Kasumi-1 (cell line): ENCODE measurements at places on chromosomes 3 and 15.

DNA sequence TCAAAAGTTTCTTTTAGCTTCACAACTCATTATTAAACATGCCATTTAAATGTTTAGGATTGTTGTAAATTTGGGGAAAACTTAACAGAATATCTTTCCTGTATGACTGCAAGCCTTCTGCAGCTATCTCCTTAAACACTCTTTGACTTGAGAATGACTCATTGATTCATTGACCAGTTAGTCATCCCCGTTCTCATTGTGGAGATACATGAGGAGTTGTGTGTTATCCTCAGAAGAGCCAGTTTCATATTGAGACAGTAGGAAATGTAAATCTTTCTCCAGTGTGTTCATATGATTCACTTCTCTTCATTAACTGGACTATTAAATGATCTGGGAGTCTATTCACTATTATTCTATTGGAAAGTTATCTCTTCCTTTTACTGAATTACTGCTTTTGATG lies 83.0 kb downstream of the CRYGS start:
- no peak for DNase-seq

- no peak for DNase-seq
Measured at GRCh38 chr3:120552184-120553172, 43.7 kb upstream of the NDUFB4 start.

DNA sequence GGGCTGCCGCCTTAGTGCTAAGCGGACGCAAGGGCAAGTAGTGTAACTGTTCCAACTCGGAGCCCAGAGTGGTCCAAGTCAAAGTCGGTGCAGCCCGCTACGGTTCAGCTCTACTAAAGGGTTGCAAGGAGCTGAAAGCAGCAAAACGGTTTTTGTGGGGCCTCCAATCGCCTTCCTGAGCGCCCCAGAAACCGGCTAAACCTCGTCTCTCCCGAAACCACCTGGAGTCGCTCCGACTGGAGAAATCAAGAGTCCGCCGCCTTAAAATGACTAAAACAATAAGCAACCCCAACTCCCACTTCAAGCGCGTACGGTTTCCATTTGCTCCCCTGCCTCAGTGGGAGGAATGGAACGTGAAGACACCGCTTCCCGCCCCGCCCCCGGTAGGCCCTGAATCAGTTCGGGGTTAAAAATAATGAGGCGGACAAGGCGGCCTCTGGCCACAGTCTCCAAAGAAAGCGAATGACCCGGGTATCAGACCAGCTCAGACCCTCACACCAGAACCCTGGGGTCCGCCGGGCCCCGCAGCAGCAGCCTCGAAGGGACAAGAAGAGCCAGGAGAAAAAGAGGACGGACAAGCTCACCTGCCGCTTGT lies 401 bp downstream of the SEC11A start:
- DNase-seq, result peak; percentile 46

DNA sequence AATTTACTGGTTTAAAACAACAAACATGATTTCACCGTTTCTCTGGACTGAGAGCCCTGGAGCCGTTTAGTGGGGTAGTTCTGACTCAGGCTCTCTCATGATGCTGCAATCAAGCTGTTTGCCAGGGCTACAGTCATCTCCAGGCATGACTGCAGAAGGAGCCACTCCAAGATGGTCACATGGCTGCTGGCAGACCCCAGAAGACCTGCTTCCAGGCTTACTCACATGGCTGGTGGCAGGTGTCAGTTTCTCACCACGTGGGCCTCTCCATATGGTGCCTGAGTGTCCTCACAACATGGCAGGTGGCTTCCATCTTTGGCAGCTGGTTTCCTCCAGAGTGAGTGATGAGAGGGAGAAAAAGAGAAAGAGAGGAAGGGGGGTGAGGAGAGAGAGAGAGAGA lies 378.3 kb upstream of the RGMA start:
- no peak for DNase-seq

DNA sequence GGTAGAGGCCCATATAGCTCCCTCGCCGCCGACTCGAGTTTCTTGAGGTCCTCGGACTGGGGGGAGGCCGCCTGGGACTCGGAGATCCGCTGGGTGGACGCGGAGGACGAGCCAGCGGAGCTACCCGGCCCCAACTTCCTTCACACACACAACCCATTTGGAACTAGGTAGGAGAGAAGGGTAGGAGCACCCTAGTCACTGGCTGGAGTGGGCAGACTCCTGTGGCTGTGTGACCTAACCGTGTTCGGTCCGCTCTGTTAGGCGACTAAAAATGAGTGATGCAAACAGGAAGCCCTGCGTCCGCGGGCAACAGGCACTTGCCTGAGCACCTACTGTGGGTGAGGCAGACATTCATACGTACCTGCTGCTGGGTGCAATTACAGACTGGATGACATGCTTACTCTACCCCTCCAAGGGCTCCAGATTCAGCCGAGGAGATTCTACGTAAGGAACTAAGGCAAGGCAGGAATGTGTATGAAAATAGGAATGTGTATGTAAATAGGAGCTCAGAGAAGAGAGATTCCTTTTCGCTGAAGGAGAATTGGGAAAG lies 4.6 kb upstream of the SIN3A start:
- peak; percentile 68 for DNase-seq

DNA sequence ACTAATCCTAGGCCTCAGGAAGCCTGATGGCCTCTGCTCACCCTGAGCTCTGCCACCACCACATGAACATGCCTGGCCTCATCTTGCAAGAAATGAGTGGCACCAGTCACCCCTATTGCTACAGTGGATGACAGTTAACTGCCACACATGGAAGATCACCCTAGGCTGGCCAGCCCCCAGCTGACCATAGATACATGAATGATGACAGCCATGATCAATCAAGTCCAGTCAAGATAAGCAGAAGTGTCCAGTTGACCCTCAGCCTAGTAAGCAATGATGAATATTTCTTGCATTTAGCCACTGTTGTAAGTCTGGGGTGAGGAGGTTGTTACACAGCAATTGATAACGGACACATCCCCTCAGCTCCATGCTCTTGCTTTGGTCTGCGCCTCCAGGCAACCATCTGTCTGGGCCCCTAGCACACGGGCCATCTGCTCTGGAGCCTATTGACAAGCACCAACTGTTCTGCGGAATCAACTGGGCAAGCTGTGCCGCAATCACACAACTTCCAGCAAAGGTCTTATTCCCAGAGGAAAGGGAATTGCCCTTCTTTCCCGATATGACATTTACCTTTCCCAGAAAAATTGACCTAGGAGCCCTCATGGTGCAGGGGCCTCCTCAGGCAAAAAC lies 2.2 kb upstream of the LYZL4 start:
- no peak for DNase-seq

DNA sequence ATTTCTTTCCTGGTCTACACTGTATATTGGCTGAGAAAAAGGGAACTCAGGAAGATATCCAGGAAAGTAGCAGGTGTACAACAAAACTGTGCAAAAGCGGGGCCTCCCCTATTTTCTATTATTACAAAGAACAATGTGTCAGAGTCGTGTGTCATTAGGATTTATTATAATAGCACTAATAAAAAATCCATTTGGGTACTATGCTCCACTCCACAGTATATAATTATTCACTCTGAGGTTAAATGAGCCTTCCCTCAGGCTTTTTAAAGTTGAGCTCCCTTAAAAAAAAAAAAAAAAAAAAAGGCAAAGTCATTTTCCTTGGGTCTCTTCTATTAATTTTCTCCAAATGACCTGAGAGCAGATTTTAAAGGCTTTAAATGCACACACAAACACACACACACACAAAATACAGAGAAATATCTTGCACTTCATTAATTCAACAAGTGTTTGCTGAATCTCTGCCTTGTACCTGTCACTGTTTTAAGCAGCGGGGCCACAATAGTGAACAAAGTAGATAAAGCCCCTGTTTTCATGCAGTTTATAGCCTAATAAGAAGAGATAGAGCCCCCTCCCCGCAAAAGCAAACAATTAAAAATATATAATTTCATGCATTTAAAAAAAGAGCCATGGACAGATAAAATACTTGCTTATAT lies 1.3 kb upstream of the DPP8 start:
- DNase-seq, result no peak

- no peak for DNase-seq
Measured at GRCh38 chr15:72835294-72835890, 51.8 kb upstream of the ADPGK start.

GRCh38 chr3:48555231-48555948 lies 1.2 kb downstream of the PFKFB4 start:
- DNase-seq, result no peak

- DNase-seq, result no peak
Measured at GRCh38 chr3:139627759-139628158, 50.0 kb downstream of the NMNAT3 start.

GRCh38 chr3:155238845-155239244 lies 54.6 kb downstream of the STRIT1 start:
- no peak for DNase-seq

DNA sequence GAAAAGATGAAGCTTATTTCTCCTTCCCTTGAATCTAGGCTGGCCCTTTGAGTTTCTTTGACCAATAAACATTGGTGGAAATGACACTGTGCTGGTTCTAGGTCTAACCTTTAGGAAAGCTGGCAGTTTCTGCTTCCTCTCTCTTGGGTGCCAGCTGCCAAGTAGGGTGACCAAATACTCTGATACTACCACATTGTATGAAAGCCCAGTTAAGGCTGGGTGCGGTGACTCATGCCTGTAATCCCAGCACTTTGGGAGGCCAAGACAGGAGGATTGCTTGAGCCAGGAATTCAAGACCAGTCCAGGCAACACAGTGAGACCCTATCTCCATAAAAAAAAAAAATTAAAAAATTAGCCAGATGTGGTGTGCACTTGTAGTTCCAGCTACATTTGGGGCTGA lies 320.7 kb downstream of the ZNF621 start:
- no peak for DNase-seq

GRCh38 chr3:24454856-24455255 lies 39.8 kb downstream of the THRB start:
- no peak for DNase-seq

- no peak for DNase-seq
Measured at GRCh38 chr3:58989163-58989562, 60.7 kb downstream of the CFAP20DC start.

DNA sequence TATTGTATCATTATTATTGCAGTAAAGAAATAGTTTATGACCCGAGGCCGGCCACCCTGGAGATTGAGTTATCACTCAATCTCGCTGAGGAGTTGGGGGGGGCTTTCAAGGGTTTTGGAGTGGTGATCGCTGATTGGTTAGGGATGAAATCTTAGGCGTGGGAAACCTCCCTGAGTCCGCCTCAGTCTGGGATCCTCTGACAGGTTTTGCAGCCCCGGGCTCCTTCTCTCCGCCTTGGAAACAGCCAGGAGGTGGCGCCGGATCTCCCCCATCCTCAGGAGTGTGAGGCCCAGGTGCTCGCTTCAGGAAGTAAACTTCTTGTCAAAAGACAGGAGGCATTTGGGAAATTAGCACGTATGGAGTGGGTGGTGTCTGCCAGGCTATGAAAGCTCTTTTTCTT lies 41.1 kb upstream of the SEC61A1 start:
- no peak for DNase-seq
